Amygdala (tissue), 56 donors: ENCODE measurements at places on chromosomes 11 and 22.

DNA sequence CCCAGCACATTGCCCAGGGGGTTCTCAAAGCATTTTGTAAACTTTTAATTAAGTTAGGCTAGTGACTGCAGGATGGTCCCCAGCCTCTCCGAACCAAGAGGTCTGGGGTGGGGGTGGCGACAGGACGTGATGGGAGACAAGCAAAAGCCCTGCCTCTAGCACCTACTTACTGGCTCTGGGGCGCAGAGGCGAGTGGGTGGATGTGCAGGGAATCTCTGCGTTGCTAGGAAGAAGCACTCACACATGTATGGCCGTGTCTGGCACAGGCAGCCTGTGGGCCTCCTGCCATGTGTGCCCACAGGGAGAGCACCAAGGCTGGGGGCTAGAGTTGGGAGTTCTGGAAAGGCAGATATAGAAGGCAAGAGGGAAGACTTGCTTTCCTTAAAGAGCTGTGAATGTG lies 6.3 kb downstream of the OPCML start:
- no peak for DNase-seq

DNA sequence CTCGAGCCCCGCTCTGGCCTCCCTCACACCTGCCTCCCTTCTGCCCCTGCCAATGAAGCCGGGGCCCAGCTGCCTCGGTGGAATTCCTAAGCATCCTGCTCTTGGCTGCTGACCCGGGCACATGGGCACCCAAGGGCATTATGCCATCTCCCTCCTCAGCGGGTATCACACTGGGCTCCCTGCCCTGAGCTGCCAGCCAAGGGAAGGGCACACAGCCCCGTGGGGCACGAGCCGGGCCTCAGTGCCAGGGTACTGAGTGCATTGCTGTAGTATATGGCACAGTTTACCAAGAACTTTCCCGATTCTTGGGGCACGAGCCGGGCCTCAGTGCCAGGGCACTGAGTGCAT lies 43.8 kb upstream of the JAM3 start:
- peak; percentile 21 for DNase-seq

DNA sequence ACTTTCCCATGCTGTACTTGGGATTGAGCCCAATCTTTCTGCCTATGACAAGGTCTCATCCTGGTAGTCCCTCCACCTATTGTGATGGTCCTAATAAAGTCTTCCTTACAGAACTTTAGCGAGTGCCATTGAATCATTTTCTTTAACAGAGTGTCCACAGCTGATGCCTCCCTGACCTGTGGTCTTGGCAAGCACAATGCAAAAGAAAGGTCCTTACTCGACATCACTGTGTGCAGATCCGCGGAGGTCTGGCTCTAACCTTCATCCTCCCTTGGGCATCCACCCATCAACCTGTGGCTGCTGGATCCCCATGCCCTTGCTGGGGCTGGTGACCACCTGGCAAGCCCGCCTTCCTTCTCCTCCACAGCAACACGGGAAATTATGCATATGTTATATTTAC lies 1203.9 kb downstream of the TBC1D22A start:
- DNase-seq: no peak

DNA sequence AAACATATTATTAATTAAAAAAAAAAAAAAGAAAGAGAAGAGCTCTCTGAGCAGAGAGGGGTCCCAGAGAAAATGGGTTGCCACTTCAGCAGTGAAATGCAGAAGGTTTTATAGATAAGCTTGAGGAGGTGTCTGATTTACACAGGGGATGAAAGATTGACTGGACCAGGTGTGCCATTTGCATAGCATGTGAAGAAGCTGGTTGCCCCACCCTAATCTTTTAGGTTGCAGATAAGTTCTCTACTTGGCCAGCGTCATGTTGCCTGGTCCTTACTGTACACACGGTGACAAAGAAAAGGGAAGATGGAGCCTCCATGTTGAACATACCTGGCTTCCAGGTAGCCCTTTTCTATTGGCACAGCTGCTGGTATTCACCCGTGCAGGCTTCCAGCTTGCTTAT lies 41.4 kb downstream of the MS4A2 start:
- DNase-seq: no peak

- DNase-seq: no peak
These were observed 86.4 kb downstream of the DENND5A start for GRCh38 chr11:9178716-9179115.

- no peak for DNase-seq
These were observed 210.5 kb downstream of the CTTN start for GRCh38 chr11:70608568-70609470.

DNA sequence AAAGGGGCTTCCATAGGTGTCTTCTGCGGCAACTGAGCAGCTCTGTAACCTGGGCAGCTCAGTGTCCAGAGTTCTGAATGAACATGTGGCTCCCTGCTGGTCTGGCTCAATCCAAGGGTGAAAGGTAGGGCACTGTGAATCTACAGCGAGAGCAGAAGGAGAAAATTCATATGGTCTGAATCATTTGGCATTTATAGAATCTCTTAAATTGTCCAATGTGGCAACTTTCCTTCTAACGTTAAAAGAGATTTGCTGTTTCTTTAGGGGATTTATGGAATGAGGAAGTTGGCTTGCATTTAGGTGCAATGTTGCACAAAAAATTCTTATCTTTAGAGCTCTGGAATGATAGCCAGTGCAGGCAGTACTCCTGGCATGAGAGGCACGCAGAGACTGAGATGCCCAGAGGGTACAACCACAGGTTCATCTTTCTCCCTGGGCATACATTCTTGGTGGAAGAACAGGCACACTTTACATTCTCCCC lies 17.0 kb downstream of the ATXN10 start:
- DNase-seq: no peak

DNA sequence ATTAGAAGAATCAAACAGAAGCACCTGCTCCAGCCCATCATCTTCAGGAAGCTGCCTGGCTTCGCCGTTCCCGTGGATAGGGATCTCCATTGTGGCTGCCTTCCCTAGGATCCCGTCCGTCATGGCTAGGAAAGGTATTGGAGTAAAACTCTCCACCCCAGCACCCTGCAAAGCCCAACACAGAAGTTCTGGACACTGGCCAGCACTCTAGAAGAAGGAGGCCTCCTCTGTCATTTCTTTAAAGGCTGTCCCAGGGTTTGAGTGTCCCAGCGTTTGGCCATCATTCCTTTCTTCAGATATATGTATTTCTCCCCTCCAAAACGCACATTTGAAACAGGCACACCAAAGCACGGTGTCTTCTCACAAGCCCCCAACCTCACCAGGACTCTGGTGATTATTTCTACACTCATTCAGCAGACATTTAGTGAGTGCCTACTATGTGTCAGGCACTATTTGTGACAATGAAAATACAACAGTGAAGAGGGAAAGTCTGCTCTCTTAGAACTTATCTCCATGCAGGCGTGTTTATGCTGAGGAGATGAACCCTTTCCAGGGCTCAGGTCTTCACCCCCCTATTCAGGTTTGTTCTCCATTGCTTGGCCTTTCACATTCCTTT lies 724 bp downstream of the ARFIP2 start:
- DNase-seq: no peak

DNA sequence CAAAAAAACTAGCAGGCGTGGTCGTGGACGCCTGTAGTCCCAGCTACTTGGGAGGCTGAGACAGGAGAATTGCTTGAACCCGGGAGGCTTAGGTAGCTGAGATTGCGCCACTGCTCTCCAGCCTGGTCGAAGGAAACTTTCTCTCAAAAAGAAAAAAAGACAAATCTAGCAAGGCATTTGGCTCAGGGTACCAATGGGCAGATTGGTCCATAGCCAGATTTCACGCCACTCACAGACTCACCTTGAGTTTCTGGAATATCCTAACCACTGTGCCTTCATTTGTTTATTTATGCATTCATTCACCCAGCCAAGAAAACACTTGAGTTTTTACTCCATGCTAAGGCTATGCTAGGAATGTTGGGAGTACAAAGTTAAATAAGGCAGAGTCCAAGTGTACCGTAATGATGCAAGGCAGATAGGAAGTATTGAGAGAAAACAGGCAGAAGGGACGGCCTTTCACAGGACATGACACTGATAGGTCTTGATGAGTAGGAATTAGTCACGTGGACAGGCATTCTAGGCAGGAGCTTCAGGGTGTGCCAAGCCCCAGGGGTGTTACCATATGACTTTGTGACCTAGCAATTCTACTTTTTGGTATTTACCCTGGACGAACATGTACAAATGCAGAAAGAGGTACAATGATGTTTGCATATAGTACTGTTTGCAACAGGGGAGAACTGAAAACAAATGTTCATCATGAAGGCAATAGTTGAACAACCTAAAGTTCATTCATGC lies 3.0 kb upstream of the PACSIN3 start:
- no peak for DNase-seq

GRCh38 chr11:34354782-34355181 lies 3.0 kb downstream of the ABTB2 start:
- no peak for DNase-seq

- DNase-seq: no peak
These were observed 76.9 kb upstream of the SLC6A5 start for GRCh38 chr11:20522536-20522935.

GRCh38 chr11:27501100-27501499 lies 5.5 kb downstream of the LIN7C start:
- no peak for DNase-seq

GRCh38 chr22:36864454-36865215 lies 3.8 kb downstream of the NCF4 start:
- DNase-seq: no peak

DNA sequence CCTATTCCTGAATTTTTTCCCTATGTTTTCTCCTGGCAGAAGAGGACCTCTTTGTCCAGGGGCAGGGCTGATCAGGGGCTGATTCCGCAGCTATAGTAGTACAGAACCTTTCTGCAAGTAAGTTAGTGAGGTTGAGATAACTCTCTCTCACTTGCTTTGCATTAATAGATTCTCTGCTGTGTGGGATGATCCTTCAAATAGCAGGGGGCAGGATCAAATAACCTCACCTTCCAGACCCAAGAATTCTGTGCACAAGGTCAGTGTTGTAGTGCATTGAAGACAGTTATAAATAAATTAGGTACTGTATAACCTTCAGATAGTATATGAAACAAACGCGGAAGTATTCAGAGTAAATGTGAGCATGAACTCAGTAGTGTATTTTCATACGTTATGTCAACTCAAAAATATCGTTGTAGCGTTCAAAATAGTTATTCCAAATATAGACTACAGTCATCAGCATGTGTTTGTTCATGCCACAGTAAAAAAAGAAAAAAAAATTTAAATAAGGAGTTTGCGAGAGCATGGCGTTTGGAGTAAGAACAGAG lies 278 bp downstream of the MMP26 start:
- DNase-seq: no peak
